H1 (cell line): ENCODE measurements at places on chromosomes 13 and 19. TPM values are rescaled to one million over a fixed set of nuclear protein-coding genes. Genes with fewer than 3 reads are reported as not detected.

The FCGBP gene
- 2.9 and 3.1 TPM in 2 replicates for total RNA-seq

The PSG11 gene
- not detected in 2 replicates for total RNA-seq

The PSG1 gene
- not detected in 2 replicates for total RNA-seq

The GNG8 gene
- total RNA-seq = not detected in 2 replicates

The CDC16 gene
- 78.7 and 83.4 TPM in 2 replicates for total RNA-seq

GRCh38 chr13:23516190-23516589, 54.0 kb upstream of the TNFRSF19 start:
- H3K4me1 ChIP-seq = no peaks in the 10 kb centered on the region
- no peak overlapping the region for H3K4me3 ChIP-seq
- no peak overlapping the region for H3K27ac ChIP-seq
- no peaks in the 10 kb centered on the region for H3K36me3 ChIP-seq
- DNase-seq = no peak

DNA sequence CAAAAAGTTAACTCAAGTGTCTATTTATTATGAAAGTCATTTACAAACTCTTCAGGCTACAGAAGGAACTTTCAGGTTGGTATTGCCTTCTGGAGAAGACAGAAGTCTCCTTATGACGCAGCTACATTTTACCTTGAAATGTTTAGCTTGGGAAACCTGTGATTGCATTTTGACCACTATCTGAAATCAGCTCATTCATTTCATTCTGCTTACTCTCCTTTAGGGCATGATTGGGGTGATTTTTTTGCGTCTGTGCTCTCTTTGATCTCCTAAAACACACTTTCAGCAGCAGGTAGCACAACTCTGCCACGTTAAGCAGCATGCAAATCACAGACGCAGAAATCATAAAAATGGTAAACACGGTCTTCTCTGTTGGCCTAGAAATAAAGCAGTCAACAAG, 9.6 kb downstream of the GJB6 start:
- H3K4me3 ChIP-seq = no peak overlapping the region
- no peaks in the 10 kb centered on the region for H3K4me1 ChIP-seq
- 0 out of 2 replicates have a peak, but pooled peaks cover 2% of the 10 kb centered on the region for H3K27me3 ChIP-seq

DNA sequence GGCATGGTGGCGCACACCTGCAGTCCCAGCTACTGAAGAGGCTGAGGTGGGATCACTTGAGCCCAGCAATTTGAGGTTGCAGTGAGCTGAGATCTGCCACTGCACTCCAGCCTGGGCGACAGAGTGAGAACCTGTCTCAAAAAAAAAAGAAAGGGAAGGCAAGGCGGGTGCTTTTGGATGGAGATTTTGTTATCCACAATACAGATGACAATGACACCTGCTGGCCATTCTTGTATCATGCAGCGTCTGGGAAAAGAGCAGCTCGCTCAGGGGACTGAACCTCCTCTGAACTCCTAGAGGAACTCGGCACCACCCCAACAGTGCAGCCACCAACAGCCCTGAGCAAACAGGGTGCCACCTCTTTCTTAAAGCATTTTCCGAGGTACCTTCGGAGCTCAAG, 22.8 kb downstream of the HAUS8 start:
- H3K27me3 ChIP-seq = no peaks in the 10 kb centered on the region
- H3K36me3 ChIP-seq = peaks cover 7% of the 10 kb centered on the region; the same call in 1 of the 2 replicates
- peak; percentile 67 for DNase-seq
- H3K4me3 ChIP-seq = no peak overlapping the region
- no peaks in the 10 kb centered on the region for H3K4me1 ChIP-seq

DNA sequence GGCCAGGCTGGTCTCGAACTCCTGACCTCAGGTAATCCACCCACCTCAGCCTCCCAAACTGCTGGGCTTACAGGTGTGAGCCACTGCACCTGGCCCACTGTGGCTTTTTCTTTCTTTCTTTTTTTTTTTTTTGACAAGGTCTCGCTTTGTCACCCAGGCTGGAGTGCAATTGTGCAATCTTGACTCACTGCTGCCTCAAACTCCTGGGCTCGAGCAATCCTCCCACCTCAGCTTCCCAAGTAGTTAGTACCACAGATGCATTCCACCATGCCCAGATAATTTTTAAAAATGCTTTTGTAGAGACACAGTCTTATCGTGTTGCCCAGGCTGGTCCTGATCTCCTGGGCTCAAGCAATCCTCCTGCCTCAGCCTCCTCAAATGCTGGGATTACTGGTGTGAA, 12.1 kb upstream of the FCGBP start:
- H3K36me3 ChIP-seq = no peaks in the 10 kb centered on the region
- no peaks in the 10 kb centered on the region for H3K27me3 ChIP-seq
- H3K4me3 ChIP-seq = no peak overlapping the region

GRCh38 chr13:40599747-40600146, 66.7 kb downstream of the FOXO1 start:
- peaks cover 14% of the 10 kb centered on the region for H3K4me1 ChIP-seq
- H3K27ac ChIP-seq = no peak overlapping the region
- no peak for DNase-seq
- H3K4me3 ChIP-seq = no peak overlapping the region

- no peaks in the 10 kb centered on the region for H3K36me3 ChIP-seq
- H3K4me1 ChIP-seq = peaks cover 6% of the 10 kb centered on the region
- DNase-seq = no peak
- H3K4me3 ChIP-seq = no peak overlapping the region
- no peak overlapping the region for H3K27ac ChIP-seq
- no peaks in the 10 kb centered on the region for H3K27me3 ChIP-seq
Measured at GRCh38 chr19:45117671-45118070, 24.7 kb downstream of the PPP1R37 start.

GRCh38 chr13:45238945-45239795, 38.3 kb upstream of the KCTD4 start:
- H3K27me3 ChIP-seq = no peaks in the 10 kb centered on the region
- no peaks in the 10 kb centered on the region for H3K4me1 ChIP-seq
- no peak overlapping the region for H3K27ac ChIP-seq
- no peak overlapping the region for H3K4me3 ChIP-seq

DNA sequence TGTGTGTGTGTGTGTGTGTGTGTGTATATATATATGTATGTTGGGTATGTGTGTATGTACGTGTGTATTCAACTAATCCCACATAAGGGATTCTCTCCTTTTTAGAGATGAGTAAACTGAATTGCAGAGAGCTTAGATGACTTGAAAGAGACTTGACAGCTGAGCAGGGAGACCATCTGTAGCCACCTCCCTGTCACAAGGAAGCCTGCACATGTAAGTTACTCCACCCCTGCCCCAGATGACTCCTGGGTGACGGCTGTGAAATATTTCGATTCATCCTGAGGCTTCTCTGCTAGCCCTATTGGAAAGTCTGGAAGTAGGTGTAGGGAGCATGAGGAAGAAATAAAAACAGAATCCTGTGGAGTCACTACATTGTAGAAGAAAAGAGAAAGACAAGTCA, 480.4 kb downstream of the FOXO1 start:
- DNase-seq = no peak
- no peak overlapping the region for H3K27ac ChIP-seq
- 0 out of 2 replicates have a peak, but pooled peaks cover 2% of the 10 kb centered on the region for H3K4me1 ChIP-seq
- no peaks in the 10 kb centered on the region for H3K27me3 ChIP-seq

DNA sequence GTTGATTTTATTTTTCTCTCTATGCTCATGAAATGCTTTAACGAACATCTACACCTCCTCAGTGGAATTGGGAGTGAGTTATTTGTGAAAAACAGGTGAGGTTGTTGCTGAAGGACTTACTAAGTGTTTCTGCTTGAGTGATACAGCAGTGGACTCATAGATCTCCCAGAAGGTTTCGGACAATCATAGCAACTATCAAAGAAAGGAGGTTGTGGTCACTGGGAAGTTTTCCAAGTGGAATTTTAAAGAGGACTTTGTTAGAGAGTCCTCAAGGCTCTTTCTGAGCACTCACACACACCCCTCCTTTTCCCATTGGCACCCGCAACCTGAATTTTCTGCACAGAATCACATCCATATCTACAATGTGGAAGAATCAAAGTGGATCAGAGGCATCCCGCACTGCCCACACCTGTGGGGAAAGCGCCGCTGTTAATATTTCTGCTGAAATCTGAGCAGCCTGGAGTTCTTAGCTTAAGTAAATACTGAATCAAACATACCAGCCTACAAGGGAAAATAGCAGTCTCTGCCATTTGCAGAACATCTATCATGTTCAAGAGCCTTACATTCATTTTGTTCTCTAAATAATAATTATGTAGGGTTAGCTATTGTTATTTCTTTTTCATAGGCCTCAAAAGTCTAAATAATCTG, 719.4 kb downstream of the DIAPH3 start:
- no peak for DNase-seq
- H3K27me3 ChIP-seq = no peaks in the 10 kb centered on the region; the same call in 1 of the 2 replicates
- peaks cover 9% of the 10 kb centered on the region for H3K4me1 ChIP-seq
- H3K27ac ChIP-seq = no peak overlapping the region
- no peak overlapping the region for H3K4me3 ChIP-seq
- no peaks in the 10 kb centered on the region for H3K36me3 ChIP-seq

DNA sequence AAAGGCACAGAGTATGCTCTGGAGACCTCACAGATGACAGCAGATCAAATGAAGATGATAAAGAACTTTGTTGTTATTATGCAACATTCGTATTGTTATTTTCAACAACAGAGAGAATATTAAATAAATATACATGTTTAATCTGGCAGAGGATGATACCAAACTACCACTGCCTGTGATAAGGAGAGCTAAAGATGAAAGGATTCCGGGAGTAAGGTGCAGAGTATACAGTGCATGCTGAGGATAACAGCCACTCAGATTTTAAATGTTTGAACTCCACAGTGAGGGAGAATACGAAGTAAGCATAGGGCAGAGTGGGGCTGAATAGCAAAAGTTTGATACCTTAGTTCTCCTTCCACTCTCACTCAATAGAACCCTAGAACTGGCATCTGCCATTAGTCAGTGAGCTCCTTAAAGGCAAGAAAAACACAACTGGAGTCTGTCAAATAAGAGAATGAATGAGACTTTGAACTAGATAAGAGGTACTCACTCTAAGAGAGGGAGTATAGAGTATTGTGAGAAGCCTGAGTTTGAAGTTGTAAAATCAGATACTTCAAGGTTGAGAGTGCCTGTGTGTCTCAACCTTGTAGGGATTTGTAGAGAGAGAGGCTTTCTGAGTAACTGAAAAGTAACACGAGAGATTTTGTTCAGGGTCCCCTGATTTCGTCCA, 78.5 kb downstream of the STARD13 start:
- no peak for DNase-seq
- no peak overlapping the region for H3K27ac ChIP-seq
- H3K4me3 ChIP-seq = no peak overlapping the region
- H3K36me3 ChIP-seq = no peaks in the 10 kb centered on the region
- peaks cover 1% of the 10 kb centered on the region for H3K4me1 ChIP-seq
- no peaks in the 10 kb centered on the region for H3K27me3 ChIP-seq
